ENCODE measurements at places on chromosomes 7 and 10. TPM values are rescaled to one million over a fixed set of nuclear protein-coding genes. Genes with fewer than 3 reads are reported as not detected.

Gene PRR15
- not detected for total RNA-seq

Gene CYP2C8
- not detected for total RNA-seq

Gene ZKSCAN1
- total RNA-seq, result 68.9 TPM

Gene SLC18A3
- not detected for total RNA-seq

Gene CHST15
- total RNA-seq, result 5.3 TPM

Gene FAM237B
- not detected for total RNA-seq

Gene BTBD16
- not detected for total RNA-seq

Gene ADAMTS14
- total RNA-seq, result 0.08 TPM

Gene GPNMB
- 221 TPM for total RNA-seq

Gene CYP3A5
- not detected for total RNA-seq

Gene ACSL5
- 4.1 TPM for total RNA-seq

Gene GIMAP4
- 32.5 TPM for total RNA-seq

Gene VWDE
- not detected for total RNA-seq

Gene UBTD1
- 20.6 TPM for total RNA-seq

Gene CPED1
- total RNA-seq, result 56.5 TPM

Gene CUZD1
- total RNA-seq, result 0.13 TPM

Gene FKBP9
- 124 TPM for total RNA-seq

Gene CLDN4
- not detected for total RNA-seq

Gene FAM25G
- not detected for total RNA-seq

Gene CRTAC1
- total RNA-seq, result 1.9 TPM

Gene C7orf57
- not detected for total RNA-seq

Gene CCDC172
- not detected for total RNA-seq

Gene HOXA11
- not detected for total RNA-seq

Gene SP8
- total RNA-seq, result not detected

Gene C1GALT1
- 23.0 TPM for total RNA-seq

Gene CPA1
- 2.5 TPM for total RNA-seq

Gene EXOC6
- 9.7 TPM for total RNA-seq

Gene ADAM12
- 6.9 TPM for total RNA-seq

Gene CRPPA
- 5.4 TPM for total RNA-seq

Gene BZW2
- total RNA-seq, result 306 TPM

Gene CASD1
- 22.5 TPM for total RNA-seq

Gene EVX1
- not detected for total RNA-seq

Gene ZNF138
- total RNA-seq, result 5.9 TPM

Gene KCNIP2
- 45.4 TPM for total RNA-seq

Gene RADIL
- 1.7 TPM for total RNA-seq

Gene BTAF1
- 12.1 TPM for total RNA-seq

Gene PNLIPRP3
- not detected for total RNA-seq

Gene SLC26A5
- not detected for total RNA-seq

Gene NME8
- total RNA-seq, result not detected

Gene NPSR1
- total RNA-seq, result not detected

Gene AP3M1
- total RNA-seq, result 30.8 TPM

Gene PIK3AP1
- total RNA-seq, result 4.5 TPM

Gene ELFN1
- 7.5 TPM for total RNA-seq

Gene C10orf71
- 198 TPM for total RNA-seq

Gene WAC
- total RNA-seq, result 98.4 TPM

Gene SSBP1
- 101 TPM for total RNA-seq

Gene DYNC1I1
- total RNA-seq, result 43.4 TPM

Gene TBRG4
- total RNA-seq, result 86.3 TPM

Gene PRRT4
- 2.4 TPM for total RNA-seq

Gene GPR85
- total RNA-seq, result 0.85 TPM

Gene OSBPL3
- total RNA-seq, result 2.3 TPM

Gene ADRA2A
- total RNA-seq, result 0.32 TPM

Gene ADARB2
- 0.31 TPM for total RNA-seq

Gene KLLN
- 0.38 TPM for total RNA-seq

Gene ASL
- 16.5 TPM for total RNA-seq

Gene CALD1
- total RNA-seq, result 180 TPM

Gene NUDCD3
- 102 TPM for total RNA-seq

Gene GOLGA7B
- total RNA-seq, result 0.13 TPM

Gene SHH
- total RNA-seq, result not detected

Measured in heart right ventricle (tissue), 16 donors.